ENCODE measurements at places on chromosomes 7 and 10.

GRCh38 chr7:137302081-137302480 lies 41.5 kb downstream of the PTN start:
- DNase-seq: no peak

DNA sequence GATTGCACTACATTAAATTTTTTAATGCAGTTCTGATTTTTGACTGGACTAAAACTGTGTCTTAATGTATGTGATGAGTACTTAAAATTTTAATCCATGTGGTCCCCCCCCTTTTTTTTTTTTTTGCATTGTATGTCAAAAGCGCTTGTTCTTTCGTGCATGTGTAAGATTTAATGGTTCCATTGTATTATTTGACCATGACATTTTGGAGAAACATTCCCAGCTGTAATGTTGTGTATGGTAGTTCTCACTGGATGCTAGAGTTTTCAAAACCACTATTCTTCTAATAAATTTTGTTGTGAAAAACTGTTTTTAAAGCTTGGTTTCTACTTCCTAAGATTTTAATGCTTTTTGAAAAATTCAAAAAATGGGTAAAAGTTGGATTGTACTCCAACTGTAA lies 132.0 kb downstream of the LCOR start:
- no peak for DNase-seq

DNA sequence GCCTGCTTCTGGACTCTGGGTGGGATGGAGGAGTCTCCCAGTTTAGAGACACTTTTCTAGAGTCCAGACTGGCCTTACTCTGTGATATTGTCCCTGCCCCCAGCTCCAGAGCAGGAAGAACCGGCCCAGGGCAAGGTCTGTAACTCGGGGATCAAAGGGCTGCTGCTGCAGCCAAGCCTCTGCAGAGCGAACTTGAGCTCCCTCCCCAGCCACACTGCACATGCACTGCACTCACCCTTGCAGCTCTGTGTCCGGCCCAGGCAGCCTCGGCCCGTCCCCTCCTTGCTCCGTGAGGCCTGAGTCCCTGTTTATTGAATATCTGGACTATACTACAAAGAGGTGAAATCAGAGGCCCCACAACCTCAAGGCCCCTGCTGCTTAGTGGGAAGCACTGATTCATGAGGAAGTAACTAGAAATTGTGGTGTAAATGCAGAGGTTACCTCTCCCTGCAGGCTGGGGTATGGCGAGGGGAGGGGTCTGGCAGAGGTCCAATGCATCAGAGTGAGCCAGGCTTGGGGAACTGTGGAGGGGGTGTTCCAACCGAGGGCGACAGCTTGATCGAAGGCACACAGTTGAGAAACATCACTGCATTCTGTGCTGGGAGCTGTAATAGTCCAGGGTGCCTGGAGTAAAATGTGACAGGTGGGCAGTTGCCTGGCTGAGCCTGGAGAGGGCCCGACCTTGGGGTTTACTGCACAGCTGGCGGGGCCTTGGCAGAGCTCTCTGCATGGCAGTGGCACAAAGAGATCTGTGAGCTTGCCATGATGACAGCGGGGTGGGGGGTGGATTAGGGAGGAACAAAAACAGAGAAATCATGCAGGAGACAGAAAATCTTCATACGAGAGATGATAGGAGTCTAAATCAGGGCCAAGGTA lies 49.1 kb downstream of the AOC1 start:
- DNase-seq: no peak

DNA sequence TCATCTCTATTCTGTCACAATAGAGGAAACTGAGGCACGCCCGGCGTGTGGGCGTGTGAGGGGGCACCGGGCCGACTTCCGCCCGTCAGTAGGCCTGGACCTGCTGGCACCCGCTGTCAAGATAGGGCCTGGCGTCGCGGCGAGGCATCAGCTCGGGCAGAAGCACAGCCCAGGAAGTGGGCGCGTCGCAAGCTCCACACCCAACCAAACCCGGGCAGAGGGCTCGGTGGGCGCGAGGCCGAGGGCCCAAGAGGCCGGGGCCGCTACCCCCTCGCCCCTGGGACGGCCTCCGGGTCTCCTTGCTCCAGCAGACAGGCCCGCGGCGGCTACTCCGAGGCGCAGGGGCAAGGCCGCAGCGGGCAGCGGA lies 91.2 kb downstream of the SPAG6 start:
- DNase-seq: no peak

GRCh38 chr10:24205821-24206220 lies 3.1 kb upstream of the KIAA1217 start:
- no peak for DNase-seq

GRCh38 chr10:74117738-74118137 lies 32.9 kb downstream of the AP3M1 start:
- no peak for DNase-seq

DNA sequence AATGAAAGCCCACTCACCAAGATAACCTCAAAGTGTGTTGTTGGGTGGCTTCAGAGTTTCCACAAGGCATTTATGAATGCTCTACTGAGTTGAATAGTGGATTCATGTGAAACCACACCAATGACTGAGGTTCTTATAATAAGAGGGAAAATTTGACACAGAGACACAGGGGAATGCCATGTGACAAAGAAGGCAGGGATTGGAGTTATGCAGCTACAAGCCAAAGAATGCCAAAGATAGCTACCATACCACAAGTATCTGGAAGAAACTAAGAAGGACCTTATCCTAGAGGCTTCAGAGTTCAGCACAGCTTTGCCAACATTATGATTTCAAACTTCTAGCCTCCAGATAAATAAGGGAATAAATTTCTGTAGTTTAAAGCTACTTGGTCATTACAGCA lies 68.0 kb upstream of the PCDH15 start:
- no peak for DNase-seq

- no peak for DNase-seq
These were observed 61.7 kb downstream of the AUTS2 start for GRCh38 chr7:69659983-69660382.

DNA sequence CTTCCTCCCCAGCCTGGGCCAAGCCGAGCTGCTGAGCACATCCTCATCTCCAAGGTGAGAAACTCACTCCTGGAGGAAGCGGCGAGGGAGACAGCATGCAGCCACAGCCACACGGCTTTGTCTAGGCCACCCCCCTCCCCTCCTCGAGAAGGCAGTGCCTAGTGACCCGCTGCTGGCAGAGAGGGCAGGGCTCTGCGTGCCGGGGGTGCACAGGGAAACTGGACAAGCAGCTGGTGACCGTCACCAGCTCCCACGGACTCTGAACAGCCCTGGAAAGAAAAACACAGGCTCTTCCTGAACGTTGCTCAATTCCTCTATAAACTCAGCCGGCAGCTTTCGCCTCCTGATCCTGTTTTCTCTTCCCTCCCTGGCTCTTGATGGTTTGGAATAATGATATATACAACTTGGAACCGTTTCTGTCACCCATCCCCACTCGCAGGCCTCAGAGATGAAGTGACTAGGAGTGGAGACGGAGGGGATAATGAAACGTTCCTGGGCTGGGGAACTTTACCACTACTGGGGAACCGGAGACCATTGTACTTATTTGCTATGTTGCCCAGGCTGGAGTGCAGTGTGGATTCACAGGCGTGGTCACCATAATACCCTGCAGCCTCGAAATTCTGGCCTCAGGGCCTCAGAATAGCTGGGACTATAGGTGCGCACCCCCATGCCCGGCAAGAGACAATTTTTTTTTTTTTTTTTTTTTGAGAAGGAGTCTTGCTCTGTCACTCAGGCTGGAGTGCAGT lies 19.3 kb downstream of the PAPOLB start:
- peak; percentile 13 for DNase-seq

- DNase-seq: no peak
These were observed 174.8 kb downstream of the JAZF1 start for GRCh38 chr7:28005847-28006231.

DNA sequence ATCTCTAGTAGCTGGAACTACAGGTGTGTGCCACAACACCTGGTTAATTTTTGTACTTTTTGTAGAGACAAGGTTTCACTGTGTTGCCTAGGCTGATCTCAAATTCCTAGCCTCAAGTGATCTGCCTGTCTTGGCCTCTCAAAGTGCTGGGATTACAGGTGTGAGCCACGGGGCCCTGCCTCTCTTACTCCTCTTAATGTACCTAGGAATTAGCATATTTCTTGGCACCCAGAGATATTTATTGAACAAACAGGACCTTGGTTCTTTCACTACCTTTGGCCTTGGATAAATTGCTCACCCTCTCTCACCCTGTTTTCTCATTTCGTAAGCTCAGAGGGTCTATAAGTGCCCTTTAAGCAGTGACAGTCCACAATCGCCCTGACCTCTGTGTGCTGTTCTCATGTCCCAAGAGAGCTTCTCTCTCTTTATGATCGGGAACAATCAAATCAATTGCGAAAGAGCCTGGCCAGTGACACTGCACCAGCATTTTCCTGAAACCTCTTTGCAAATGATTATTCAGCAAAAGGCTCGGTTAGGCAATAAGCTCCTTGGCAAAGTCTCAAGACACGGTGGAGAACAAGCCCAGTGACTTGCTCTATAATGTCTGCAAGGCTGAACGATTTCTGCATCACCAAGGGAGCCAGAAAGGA lies 117.7 kb downstream of the APBB1IP start:
- DNase-seq: no peak

All from 8988T (cell line).